ENCODE measurements at places on chromosomes 1 and 21. TPM values are rescaled to one million over a fixed set of nuclear protein-coding genes. Genes with fewer than 3 reads are reported as not detected.

DNA sequence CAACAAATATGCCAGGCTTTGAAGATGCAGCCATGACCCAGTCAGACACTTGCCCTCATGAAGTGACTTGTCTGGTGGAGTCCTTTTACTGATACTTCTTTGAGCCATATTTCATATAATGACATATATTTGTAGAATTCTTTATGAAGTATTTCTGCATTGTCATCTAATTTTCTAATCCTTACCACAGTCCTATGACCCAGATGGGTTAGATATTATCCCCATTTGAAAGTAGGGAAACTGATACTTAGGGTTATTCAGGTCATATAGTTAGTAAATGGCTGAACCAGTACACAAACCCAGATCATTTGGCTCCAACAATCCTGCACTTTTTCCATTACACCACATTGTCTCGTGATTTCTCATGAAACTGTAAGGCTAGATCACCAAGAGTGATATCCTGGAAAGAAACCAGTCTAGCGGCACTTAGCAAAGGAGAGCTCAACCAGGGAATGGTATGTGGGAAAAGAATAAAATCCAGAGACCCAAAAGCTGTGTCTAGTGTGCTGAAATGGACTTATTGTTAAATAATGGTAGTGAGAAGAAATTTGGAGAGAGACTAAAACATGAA is 49.6 kb downstream of the ZFYVE9 start:
- no peak for DNase-seq
- no peaks in the 10 kb centered on the region for H3K4me1 ChIP-seq
- no peak overlapping the region for H3K27ac ChIP-seq
- H3K27me3 ChIP-seq: no peaks in the 10 kb centered on the region
- no peaks in the 10 kb centered on the region for H3K36me3 ChIP-seq
- H3K4me3 ChIP-seq: no peak overlapping the region

DNA sequence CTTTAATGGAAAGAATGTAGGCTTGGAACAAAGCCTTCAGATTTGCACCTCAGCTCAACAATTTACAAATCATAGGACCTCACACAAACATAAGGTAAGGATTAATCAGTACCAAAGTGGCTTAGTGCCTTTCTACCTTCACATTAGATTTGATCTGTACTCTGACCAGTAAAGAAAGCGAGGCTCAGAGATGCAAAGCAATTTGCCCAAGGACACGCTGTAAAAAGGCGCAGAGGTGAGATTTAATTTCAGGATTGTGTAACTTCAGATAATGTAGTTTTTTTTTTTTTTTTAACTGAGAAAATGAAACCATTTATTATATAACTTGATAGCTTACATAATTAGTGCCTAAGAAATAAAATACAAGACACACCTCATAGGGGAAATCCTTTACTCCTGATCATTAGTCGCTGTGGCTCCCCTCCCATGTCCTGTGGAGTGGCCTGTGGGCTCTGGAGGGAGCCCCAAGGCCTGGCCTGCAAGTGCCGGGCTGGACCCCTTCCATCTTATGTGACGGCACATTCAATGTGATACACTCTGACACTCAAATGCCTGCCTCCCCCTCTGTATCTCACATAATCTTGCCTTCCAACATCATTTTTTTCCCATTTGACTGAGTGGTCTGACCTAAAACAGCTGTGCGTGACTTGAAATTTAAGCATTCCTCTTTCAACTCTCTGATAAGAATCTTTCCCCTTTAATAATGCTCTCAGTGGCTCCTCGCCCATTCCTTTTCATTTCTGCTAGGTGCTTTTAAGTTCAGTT is 426.5 kb upstream of the DAB1 start:
- H3K27me3 ChIP-seq: no peaks in the 10 kb centered on the region
- no peak overlapping the region for H3K27ac ChIP-seq
- no peak for DNase-seq
- no peaks in the 10 kb centered on the region for H3K4me1 ChIP-seq

- no peaks in the 10 kb centered on the region for H3K4me1 ChIP-seq
- no peak overlapping the region for H3K27ac ChIP-seq
- no peak overlapping the region for H3K4me3 ChIP-seq
- DNase-seq: no peak
- peaks cover 5% of the 10 kb centered on the region for H3K27me3 ChIP-seq
- no peaks in the 10 kb centered on the region for H3K36me3 ChIP-seq
These were observed 38.4 kb downstream of the UTP25 start for GRCh38 chr1:209866201-209866600.

- H3K36me3 ChIP-seq: peaks cover 9% of the 10 kb centered on the region
- DNase-seq: no peak
- no peak overlapping the region for H3K4me3 ChIP-seq
These were observed 4.7 kb downstream of the HMGN2 start for GRCh38 chr1:26476958-26477357.

- H3K4me1 ChIP-seq: no peaks in the 10 kb centered on the region
- no peaks in the 10 kb centered on the region for H3K36me3 ChIP-seq
- H3K27me3 ChIP-seq: no peaks in the 10 kb centered on the region
- H3K4me3 ChIP-seq: no peak overlapping the region
- DNase-seq: no peak
These were observed 77.9 kb downstream of the DAB1 start for GRCh38 chr1:57345916-57346315.

- no peak overlapping the region for H3K27ac ChIP-seq
- peak; percentile 73 for DNase-seq
- peak overlapping the region; percentile 1 for H3K4me3 ChIP-seq
- no peaks in the 10 kb centered on the region for H3K36me3 ChIP-seq
These were observed 1.1 kb upstream of the ESPN start for GRCh38 chr1:6423321-6423999.

DNA sequence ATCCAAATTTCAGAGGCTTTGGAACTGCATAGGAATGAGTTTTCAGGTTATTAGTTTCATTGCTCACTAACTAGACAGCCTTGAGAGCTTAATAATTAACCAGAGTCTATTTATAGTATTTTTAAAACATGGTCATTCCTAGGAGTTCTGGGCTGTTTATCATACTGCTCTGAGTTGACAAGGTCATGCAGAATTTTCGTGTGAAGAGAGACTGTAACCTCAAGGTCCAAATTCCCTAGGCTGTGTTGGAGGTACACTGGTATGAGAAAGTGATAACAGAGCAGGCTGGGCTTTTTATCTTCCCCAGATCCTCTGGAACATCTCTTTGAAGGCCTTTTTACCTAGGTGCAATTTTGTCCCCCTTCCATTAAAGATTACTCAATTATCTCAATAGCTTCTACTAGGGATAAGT is 736.3 kb downstream of the LTN1 start:
- H3K4me3 ChIP-seq: no peak overlapping the region
- no peaks in the 10 kb centered on the region for H3K36me3 ChIP-seq
- DNase-seq: no peak

DNA sequence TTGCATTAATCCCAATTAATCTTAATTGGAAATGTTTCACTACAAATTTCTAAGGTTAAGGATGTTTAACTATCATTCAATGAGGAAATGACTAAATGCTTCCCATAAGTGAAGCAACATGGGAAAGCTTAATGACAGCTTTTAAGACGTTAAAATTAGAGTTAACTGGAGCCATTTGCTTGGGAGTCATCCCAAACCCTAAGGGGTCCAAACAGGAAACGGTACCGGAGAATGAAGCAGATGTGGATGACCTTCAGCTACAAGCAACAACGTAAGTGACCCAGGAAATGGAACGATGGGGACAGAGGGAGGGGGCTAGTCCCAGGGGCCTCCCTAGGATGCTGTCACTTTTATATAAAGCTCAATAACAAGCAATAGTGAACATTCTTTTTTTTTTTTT is 62.2 kb downstream of the CAPZB start:
- no peak overlapping the region for H3K4me3 ChIP-seq
- no peak for DNase-seq
- peaks cover 3% of the 10 kb centered on the region for H3K36me3 ChIP-seq
- H3K27ac ChIP-seq: no peak overlapping the region
- no peaks in the 10 kb centered on the region for H3K27me3 ChIP-seq
- peaks cover 3% of the 10 kb centered on the region for H3K4me1 ChIP-seq

DNA sequence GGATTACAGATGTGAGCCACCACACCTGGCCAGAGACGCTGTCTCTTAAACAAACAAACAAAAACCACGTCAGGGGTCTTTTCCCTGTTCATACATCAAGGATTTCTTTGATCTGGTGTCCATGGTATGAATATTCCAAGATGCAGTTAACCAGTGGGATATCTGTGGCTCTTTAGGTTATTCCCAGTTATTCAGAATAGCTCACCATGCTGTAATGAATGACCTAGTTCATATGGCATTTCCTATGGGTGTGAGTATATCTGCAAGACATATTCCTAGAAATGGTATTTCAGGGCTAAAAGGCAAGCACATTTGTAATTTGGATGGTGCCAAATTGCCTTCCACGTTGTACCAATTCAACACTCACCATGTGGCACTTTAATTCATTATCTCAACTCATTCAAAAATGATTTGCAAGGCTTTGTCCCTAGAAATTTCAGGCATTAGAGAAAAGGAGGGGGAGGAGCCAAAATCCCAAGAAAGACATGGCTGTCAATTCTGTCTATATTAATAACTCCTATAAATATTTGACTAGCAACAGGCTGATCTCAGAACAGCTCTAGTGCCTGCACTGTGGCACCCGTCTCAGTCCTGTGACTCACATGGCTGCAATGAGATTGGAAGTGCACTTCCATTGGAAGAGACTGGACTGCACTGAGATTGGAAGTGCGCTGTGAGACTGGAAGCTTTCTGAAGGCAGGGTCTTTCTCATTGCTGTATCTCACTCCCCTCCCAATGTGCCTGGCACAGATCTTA is 6.0 kb upstream of the STMN1 start:
- H3K4me1 ChIP-seq: no peaks in the 10 kb centered on the region
- H3K27ac ChIP-seq: no peak overlapping the region
- H3K27me3 ChIP-seq: no peaks in the 10 kb centered on the region
- no peaks in the 10 kb centered on the region for H3K36me3 ChIP-seq
- DNase-seq: no peak
- no peak overlapping the region for H3K4me3 ChIP-seq

GRCh38 chr1:107140703-107141490 is at the start of gene NTNG1:
Gene NTNG1 (plus strand): TSS chr1:107141039.
- peaks cover 20% of the 10 kb centered on the region for H3K4me1 ChIP-seq
- H3K36me3 ChIP-seq: no peaks in the 10 kb centered on the region
- peak within 1 kb of the TSS; percentile 56 for H3K4me3 ChIP-seq
- peak; percentile 81 for DNase-seq
- peaks cover 15% of the 10 kb centered on the region for H3K27me3 ChIP-seq

DNA sequence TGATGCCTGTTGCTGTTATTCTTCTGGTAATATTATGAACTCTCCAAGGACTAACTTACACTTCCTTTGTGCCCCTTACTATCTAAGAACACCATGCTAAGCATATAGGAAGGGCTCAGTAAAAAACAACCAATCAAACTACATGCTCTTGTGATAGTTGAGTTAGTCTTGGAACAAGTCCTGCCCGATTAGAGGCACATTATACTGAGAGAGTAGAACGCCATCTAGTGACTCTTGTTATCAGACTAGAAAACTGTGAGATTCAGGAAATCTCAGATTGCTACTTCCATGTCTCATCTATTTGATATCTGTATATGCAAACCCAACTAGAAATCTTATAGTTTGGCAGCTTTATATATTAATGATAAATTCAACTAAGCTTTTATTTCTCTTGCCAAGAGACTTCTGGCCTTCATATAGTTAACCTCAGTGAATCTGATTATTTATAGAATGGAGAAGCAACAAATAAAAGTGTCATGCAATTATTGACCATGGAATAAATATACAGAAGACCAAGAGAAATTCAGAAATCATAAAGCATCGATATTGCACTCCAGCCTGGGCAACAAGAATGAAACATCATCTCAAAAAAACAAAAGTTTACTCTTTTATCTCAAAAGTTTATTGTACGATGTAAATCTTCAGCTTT is 7.8 kb upstream of the SRRM1 start:
- no peak overlapping the region for H3K27ac ChIP-seq
- DNase-seq: peak; percentile 68
- H3K4me3 ChIP-seq: no peak overlapping the region
- H3K27me3 ChIP-seq: peaks cover 3% of the 10 kb centered on the region
- H3K4me1 ChIP-seq: no peaks in the 10 kb centered on the region

- no peak overlapping the region for H3K4me3 ChIP-seq
- H3K4me1 ChIP-seq: no peaks in the 10 kb centered on the region
- H3K36me3 ChIP-seq: no peaks in the 10 kb centered on the region
- no peak for DNase-seq
These were observed 96.5 kb downstream of the HMGB4 start for GRCh38 chr1:33960188-33960895.

- no peaks in the 10 kb centered on the region for H3K27me3 ChIP-seq
- no peak overlapping the region for H3K4me3 ChIP-seq
- peaks cover 16% of the 10 kb centered on the region for H3K36me3 ChIP-seq
- no peak for DNase-seq
These were observed 26.5 kb downstream of the CAP1 start for GRCh38 chr1:40067023-40067422.

- peaks cover 1% of the 10 kb centered on the region for H3K27me3 ChIP-seq
- H3K4me3 ChIP-seq: no peak overlapping the region
- DNase-seq: no peak
- H3K4me1 ChIP-seq: no peaks in the 10 kb centered on the region
- no peak overlapping the region for H3K27ac ChIP-seq
- H3K36me3 ChIP-seq: no peaks in the 10 kb centered on the region
These were observed 8.9 kb downstream of the LIN28A start for GRCh38 chr1:26419494-26419893.

DNA sequence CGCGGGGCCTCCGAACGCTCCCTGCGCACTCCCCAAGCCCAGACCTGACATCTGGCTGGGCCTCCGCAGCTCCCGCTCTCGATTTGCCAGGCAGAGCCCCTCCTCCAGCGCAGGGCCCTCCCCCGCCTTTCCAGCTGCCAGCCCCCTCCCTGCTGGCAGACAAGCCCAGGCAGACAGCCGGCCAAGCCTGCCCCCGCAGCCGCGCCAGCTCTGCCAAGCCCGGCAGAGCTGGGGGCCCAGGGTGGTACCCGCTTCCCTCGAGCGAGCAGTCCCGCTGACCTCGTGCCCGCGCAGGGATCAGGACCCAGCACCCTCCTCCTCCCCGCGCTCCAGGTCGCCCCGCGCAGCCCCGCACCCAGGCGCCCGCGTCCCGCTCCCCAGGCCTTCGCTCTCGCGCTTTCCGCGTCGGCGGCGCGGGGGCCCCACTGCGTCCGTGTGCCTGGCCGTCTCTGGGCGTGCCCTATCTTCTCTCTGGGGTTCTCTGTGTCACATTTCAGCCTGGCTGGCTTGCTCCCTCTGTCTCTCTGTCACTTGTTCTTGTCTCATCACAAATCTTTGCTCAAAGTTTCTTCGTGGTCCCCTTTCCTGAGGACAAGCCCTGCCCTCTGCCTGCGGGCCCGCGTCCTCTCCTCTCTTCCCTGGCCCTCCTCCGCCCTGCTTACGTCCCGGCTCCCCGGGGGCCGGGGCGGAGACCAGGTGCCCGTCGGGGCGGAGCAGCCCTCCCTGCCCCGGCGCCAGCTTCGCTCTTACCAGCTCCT is 580 bp downstream of the INKA2 start:
- H3K4me3 ChIP-seq: peak overlapping the region; percentile 70
- peak overlapping the region; percentile 60 for H3K27ac ChIP-seq
- H3K27me3 ChIP-seq: peaks cover 3% of the 10 kb centered on the region
- no peaks in the 10 kb centered on the region for H3K36me3 ChIP-seq
- DNase-seq: peak; percentile 86

GRCh38 chr1:214187933-214188332 is 93.0 kb upstream of the SMYD2 start:
- no peaks in the 10 kb centered on the region for H3K4me1 ChIP-seq
- peaks cover 13% of the 10 kb centered on the region for H3K27me3 ChIP-seq
- H3K27ac ChIP-seq: no peak overlapping the region
- no peaks in the 10 kb centered on the region for H3K36me3 ChIP-seq
- no peak for DNase-seq
- no peak overlapping the region for H3K4me3 ChIP-seq

Gene FCRL2
- total RNA-seq: 81.0 TPM

Gene SYT2
- total RNA-seq: not detected

Gene TENT5C
- total RNA-seq: 112 TPM

Gene MMEL1
- total RNA-seq: 0.22 TPM

Gene MYBPH
- total RNA-seq: not detected

Gene OTUD3
- total RNA-seq: 19.6 TPM

Gene TP73
- 2.0 TPM for total RNA-seq

Gene FCRL3
- total RNA-seq: 115 TPM

Gene GBP5
- total RNA-seq: 25.2 TPM

Gene DCST2
- total RNA-seq: 0.90 TPM
